NCI-H2081 treated with DMSO at 0.1 percent for 48 hours (cell line): ENCODE measurements at places on chromosomes 4 and X.
A peak's percentile ranks its signal among the peaks of the same experiment; 100 is the strongest.

- no peak for DNase-seq
Observed at GRCh38 chr4:55838356-55838755, 15.1 kb upstream of the EXOC1 start.

- no peak for DNase-seq
Observed at GRCh38 chrX:40439625-40440532, 140.9 kb upstream of the ATP6AP2 start.

DNA sequence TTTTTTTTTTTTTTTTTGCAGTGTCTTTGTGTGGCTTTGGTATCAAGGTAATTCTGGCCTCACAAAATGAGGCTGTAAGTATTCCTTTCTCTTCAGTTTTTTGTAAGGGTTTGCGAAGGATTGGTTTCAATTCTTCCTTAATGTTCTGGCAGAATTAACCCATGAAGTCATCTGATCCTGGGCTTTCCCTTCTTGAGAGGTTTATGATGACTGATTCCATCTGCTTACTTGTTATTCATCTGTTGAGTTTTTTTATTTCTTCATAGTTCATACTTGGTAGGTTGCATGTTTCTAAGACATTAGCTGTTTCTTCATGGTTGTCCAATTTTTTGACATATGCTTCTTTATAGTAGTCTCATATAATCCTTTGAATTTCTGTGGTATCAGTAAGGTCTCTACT lies 181.4 kb upstream of the PDE5A start:
- no peak for DNase-seq

GRCh38 chr4:6961496-6962210 lies 52.0 kb downstream of the TBC1D14 start:
- DNase-seq: no peak

DNA sequence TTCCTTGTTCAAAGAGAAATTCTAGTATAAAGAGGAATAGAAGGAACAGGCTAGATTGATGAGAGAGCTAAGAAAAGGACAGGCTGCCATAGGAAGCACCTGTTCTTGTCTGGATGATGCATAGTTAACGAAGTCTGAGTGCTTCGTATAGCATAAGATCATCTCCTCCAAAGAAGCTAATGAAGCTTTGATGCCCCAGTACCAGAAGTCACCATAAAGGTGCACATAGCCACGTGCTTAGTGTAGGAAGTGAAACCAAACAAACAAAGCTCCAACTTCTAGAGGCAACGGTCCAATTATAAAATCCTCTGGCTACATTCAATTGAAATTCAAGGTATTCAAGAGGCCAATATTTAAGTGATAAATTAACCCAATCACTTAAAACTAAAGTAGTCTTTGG lies 31.0 kb downstream of the AFAP1 start:
- DNase-seq: no peak

- no peak for DNase-seq
Observed at GRCh38 chr4:75512386-75513211, 1.6 kb downstream of the RCHY1 start.

DNA sequence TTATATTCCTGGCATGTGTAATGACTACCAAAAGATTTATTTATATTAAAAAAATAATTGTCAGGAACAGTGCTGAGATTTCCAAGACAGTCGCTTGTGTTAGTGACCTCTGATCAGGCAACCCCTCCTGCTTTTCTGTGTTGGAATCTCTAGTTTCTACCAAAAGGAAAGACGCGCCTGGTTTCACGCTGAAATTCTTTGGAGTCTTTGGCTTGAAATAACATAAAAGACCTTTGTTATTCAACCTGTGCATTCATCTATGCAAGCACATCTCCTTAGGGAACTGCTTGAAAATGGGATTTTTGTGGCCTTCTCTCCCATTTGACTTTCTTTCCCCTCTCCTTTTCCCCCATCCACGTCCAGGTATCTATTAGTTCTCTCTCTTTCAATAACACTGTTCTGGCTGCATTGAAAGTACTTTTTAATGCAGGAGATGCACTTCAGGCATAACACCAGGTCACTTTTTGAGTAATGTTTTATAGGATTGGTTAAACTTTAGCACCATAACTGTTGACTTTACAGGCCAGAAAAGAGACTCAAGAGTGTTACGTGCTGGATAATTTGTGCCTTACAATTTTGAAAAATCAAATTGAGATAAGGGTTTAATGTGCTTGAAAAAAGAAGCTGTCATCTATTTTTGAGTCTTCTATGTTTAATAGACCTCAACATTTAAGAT lies 172.7 kb downstream of the GPAT3 start:
- DNase-seq: no peak

- no peak for DNase-seq
Observed at GRCh38 chr4:93396272-93396671, 432.3 kb upstream of the ATOH1 start.

DNA sequence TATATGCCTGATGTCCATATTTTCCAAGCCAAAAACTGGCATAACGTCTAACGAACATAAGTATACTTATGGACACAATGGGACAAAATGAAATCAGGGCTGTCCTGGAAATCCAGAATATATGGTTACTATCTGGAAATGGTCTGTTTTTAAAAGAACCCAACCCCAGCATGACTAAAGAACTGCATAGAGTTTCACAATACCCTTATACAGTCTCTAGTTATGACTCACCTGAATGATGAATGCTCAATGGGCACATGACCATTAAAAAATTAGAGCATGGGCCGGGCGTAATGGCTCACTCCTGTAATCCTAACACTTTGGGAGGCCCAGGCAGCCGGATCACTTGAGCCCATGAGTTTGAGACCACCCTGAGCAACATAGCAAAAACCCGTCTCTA lies 31.8 kb downstream of the AMMECR1 start:
- no peak for DNase-seq

GRCh38 chr4:18934197-18934596 lies 912.6 kb upstream of the LCORL start:
- DNase-seq: no peak

DNA sequence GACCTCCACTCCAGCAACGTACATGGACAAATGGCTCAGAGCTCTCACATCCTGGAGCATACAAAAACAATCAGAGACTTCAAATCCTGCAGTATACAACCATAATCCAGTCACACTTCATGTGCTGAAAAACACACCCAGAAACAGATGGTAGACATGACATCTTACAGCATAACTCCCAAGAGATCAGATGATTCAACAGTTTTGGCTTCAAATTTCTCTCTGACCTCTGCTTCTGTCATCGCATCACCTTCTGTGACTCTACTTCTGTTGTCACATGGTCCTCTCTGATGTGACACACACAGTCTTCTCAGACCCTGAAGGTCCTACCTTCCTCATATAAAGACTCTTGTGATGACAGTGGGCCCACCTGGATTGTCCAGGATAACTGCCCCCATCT lies 18.5 kb downstream of the SUV39H1 start:
- no peak for DNase-seq

DNA sequence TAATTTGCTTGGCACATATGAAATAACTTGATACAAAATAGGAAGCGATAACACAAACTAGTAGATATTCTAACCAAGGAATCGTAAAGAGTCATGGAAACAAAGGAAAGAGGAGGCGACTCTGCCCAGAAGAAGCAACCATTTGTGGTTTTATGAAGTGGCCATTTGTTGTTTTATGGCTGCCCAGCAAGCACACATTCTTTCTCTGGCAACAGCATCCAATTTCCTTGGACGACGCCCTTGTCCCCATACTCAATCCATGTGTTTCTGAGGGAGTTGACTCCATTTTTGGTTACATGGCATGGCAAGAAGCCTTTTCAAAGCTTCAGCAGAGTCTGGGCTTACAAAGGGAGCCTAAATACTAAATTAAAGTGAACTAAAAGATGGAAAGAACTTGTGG lies 295.1 kb downstream of the INPP4B start:
- DNase-seq: no peak

GRCh38 chr4:56727150-56727549 lies 46.1 kb upstream of the HOPX start:
- no peak for DNase-seq

DNA sequence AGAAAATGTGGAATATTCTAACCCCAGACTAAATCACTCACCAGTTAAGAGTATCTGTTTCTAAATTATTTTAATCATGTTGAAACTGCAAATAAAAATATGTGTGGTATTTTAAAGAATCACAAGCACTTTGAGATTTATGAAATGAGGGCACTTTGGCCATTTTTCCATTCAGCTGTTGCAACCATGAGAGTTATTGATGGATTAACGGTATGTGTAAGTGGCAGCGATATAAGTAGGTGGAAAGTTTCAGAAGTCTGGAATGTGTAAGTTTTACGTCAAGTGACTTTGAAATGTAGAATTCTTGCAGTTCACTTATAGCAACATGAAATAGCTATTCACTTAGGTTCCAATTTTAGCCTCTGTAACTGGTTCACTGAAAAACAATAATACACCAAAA lies 905.1 kb upstream of the SLIT2 start:
- no peak for DNase-seq

GRCh38 chr4:117162976-117163375 lies 77.6 kb upstream of the TRAM1L1 start:
- no peak for DNase-seq

DNA sequence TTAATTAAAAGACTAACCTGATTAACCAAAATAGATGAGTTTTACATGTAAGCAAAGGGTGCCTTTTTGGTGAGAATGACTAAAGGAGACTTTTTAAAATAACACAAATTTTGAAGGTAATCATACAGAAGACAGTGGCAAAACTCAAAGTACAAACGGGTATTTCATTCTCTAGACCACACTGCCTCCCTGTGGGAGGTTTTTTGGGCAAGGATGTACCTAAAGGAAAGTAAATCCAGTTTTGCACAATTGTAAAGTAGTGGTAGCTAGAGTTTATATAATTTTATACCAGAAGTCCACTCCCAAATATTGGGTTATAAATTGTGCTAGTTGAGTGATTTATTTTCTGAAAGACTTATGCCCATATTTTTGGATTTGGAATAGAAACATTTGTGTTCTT lies 201.0 kb downstream of the PAPSS1 start:
- DNase-seq: no peak

DNA sequence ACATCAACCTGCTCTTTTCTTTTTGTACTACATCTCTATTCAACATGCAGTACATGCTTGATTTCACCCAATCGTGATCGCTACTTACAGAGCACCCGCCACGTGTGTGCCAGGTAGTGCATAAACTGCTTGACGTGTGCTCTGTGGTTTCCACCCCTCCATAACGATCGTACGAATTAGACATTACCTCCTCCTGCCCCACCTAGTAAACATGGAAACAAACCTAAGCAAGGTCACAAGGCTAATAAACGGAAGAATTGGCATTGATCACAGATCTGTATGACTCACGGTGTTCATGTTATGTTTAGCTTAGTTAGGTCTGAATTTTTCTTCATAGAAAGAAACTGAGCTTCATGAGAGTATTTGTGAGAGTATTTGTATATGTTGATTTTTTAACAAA lies 64.1 kb downstream of the STX18 start:
- DNase-seq: no peak

DNA sequence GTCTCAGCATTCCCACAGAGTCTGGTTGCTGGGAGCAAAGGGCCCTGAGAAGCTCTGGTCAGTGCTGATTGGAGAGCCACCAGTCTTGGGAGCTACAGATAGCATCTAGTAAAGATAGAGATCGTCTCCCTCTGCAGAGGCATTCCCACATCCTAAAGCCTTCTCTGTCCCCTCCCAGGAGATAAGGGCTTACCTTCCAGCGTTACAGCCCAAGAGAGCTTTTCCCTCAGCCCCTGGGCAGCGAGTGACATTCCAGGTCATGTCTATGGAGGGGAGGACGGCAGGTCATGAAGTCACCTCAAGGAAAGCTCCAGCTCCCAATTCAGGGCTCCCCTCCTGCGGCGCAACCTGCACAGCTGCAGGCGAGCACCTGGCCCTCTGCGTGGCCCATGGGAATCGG lies 29.9 kb downstream of the CLDN34 start:
- no peak for DNase-seq

- no peak for DNase-seq
Observed at GRCh38 chr4:89514811-89515210, 207.2 kb upstream of the GPRIN3 start.

DNA sequence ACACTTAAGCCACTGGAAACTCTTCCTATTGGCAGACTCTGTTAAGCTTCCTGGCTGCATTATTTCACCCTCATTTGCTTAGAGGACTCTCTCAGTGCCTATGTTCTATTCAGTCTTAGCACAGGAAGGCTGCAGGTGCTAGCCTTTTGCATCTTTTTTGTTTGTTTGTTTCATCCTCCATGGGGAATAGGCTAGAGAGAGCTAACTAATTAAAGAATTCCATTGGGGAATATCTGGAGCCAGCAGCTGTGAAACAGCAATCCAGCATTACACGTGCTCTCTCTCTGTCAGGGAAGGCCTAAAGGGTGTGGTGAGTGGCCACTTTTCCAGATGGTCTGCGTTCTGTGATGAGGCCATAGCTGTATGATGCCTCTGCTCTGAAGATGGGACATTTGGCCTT lies 633.6 kb downstream of the SPRY1 start:
- DNase-seq: no peak

DNA sequence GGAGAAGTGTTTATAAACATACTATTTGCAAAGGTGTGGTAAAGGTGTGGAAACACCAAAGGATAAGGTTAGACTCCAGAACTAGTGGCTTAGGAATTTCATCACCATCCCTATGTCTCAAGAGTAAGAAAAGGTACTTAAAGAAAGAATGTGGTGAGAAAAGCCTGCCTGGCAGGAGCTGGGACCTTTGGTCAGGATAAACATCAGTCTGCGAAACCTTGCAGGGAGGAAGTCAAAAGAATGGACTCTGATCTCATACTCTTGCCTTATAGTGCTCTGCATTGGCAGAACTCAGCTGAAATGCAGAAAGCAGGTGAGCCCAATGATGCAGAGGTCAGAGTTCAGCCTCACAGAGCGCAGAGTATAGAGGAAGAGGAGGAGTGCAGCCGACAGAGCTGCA lies 97.2 kb upstream of the NR3C2 start:
- no peak for DNase-seq

DNA sequence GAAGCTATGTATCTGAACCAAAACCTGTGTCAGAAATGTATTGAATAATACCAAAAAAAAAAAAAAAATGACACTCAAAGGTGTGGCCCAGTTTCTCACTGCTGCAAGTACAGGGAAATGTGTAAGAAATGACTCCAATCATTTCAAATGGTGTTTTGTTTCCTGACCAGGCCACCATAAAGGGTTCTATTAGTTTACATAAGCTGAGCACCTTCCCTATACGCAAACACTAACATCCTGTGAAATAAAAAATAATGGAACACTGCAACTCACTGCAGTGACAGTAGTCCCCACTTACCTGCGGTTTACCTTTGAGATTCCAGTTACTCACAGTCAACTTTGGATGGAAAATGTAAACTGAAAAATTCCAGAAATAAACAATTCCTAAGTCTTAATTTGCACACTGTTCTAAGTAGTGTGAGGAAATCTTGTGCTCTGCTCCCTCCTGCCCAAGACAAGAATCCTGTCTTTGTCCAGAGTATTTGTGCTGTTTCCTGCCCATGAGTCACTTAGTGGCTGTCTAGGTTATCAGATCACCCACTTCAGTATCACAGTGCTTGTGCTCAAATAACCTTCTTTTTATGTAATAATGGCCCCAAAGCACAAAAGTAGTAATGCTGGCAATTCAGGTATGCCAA lies 265.3 kb downstream of the RCHY1 start:
- DNase-seq: no peak

GRCh38 chr4:37453281-37453998 lies 208.9 kb downstream of the NWD2 start:
- DNase-seq: peak; percentile 3

GRCh38 chrX:19563746-19564145 lies 48.4 kb upstream of the MAP3K15 start:
- DNase-seq: no peak
